ENCODE measurements at places on chromosomes 6 and 20.

DNA sequence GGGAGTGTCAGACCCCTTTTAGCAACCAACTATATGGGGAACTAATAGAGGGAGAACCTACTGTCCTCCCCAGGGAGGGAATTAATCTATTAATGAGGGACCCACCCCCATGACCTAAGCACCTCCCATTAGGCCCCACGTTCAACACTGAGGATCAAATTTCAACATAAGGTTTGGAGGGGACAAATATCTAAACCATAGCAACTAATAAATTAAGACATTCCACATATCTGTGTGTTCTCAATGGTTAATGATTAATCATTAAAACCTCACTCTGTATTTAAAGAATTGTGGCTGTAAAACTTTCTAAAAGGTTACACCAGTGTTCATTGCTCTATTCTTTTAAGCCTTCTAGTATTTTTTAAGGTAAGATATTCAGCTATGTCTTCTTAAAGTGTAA lies 500.4 kb upstream of the SULF2 start:
- no peak for DNase-seq

DNA sequence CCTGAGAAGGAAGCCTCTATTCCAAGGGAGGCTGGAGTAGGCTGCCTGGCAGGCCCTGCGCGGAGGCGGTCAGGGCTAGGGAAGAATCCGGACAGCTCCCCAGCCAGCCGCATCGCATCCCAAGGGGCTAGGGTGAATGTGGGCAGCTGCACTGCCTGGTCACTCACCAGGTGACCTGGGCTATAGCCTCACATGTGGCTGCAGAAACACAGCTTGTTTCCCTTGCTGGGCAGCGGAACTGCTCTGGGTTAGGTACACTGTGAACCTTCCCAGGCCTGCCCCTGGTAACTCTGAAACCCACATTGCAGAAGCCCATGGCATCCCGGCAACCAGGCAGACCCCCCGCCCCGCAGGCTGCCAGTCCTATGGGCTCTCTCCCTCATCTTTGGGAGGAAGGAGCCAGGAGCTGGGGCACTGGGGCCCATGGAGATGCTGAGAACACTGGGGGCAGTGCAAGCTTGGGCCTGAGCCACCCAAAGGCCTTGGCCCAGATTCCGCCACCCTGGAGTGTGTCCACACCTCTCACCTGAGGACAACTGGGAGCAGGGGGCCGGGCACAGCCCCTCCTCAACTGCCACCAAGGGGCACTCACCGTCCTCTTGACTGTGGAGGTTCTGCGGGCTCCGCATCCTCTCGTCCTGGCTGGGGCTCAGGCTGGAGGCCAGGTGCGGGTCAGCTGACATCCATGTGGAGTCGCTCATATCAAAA lies 111.0 kb downstream of the NOL4L start:
- DNase-seq: no peak

DNA sequence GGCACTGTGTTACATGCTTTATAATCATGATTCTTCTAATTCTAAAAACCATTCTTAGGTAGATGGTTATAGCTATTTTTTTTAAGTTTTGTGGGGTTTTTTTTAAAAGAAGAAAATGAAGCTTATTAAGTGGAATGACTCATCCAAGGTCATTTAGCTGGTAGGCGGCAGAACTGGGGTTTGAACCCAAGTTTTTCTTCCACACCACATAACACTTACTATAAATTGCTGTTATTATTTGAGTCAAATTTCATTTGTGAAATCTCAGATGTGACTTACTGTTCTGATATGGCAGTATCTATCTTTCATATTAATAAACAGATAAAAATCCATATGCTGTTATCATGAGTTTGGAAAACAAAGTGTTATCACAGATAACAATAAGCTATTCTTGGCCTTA lies 10.4 kb upstream of the COL10A1 start:
- no peak for DNase-seq

GRCh38 chr6:13277231-13277630 lies 51.1 kb downstream of the TBC1D7 start:
- no peak for DNase-seq

DNA sequence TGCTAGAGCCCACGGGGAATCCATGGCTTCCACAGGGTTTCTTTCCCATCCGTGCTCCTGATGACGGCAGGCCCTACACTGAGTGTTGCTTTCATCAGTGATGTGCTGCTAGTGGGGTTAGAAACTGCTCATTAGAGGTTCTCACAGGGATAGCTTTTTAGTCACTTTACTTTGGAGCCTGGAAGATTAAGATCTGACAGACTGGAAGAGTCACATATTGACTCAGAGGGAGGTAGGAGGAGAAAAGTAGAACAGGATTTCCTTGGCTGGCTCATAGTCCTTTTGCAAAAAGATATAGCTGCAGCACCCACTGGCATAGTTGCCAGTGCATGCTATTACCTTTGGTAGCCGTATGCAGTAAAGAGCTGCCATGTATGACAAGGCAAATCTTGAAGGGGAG lies 890.3 kb downstream of the C6orf118 start:
- no peak for DNase-seq

- DNase-seq: no peak
These were observed 165.1 kb downstream of the ARID1B start for GRCh38 chr6:156942266-156942665.

GRCh38 chr6:5083307-5083583 lies 1.9 kb upstream of the PPP1R3G start:
- no peak for DNase-seq

- DNase-seq: no peak
These were observed 79.9 kb upstream of the CCDC167 start for GRCh38 chr6:37579444-37580067.

DNA sequence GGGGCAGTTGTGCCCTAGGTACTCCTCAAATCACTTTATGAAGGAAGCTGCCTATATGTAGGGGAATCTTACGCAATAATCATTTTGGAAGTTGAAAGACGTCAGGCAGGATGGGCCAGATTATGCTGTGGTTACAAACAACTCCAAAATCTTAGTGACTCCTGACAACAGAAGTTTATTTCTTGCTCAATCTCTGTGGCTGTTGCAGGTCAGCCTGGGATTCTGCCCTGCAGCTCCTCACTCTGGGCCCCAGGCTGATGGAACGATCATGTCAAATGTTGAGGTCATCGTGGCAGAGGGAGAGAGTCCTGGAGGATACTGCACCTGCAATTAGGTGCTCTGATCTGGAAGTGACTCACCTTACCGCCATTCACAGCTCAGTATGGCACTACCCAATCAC lies 88.4 kb downstream of the ZDHHC14 start:
- DNase-seq: no peak

GRCh38 chr20:57200882-57201695 lies 65.4 kb downstream of the BMP7 start:
- no peak for DNase-seq

DNA sequence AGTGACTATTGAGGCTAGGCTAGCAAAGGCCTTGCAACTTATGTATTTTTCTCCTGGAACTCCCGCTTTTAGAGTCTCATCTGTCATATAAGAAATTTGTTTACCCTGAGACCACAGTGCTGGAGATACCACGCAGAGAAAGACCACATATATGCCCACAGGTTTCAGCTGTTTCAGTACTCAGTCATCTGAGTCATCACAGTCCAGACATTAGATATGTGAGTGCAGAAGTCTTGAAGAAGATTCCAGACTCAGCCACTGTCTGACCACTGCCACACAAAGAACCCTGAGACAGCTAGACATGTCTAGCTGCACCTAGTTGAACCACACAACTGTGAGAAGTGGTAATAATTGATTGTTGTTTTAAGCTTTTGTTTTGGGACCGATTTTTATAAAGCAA lies 648.3 kb downstream of the EPM2A start:
- DNase-seq: no peak

- DNase-seq: no peak
These were observed 140.2 kb downstream of the CD164 start for GRCh38 chr6:109242029-109242428.

GRCh38 chr20:13059398-13060136 lies 50.8 kb downstream of the SPTLC3 start:
- no peak for DNase-seq

GRCh38 chr6:148239801-148240460 lies 102.7 kb upstream of the SASH1 start:
- no peak for DNase-seq

DNA sequence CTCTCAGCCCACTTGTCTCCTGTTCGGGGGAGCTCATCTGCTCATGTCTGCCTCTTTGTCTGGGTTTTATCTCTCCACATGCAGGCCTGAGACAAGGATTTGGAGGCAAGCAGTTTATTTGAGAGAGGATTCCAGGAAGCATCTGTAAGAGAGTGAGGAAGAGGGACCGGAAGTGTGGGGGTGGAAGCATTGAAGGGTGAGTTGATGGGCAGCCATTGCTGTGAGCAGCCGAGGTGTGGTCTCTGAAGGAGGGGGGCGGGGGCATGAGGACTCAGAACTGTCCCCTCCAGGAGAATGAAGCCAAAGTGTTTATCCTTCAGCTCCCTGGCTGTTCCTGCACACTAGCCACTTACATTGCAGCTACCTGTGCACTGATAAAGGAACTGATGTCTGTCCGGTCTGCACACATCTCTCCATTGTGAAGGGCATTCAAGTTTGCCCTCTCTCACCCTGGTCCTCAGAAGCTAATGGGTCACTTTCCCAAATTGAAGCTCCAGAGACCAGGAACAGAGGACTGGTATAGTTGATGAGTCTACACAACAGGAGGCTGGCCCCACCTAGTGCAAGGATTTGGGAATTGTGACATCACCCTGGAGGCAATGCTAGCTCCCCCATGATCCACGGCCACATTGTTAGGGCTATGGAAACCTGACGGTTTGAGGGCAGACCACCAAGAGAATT lies 100.5 kb upstream of the FOXA2 start:
- no peak for DNase-seq

- no peak for DNase-seq
These were observed 53.4 kb downstream of the TFAP2A start for GRCh38 chr6:10361428-10361827.
